Stimulated activated CD8-positive, alpha-beta memory T cell treated with anti-CD3 and anti-CD28 coated beads, Interleukin-7, amount 100 ng/mL, for 4 hours (primary cell): ENCODE measurements at places on chromosomes 5 and 9.

DNA sequence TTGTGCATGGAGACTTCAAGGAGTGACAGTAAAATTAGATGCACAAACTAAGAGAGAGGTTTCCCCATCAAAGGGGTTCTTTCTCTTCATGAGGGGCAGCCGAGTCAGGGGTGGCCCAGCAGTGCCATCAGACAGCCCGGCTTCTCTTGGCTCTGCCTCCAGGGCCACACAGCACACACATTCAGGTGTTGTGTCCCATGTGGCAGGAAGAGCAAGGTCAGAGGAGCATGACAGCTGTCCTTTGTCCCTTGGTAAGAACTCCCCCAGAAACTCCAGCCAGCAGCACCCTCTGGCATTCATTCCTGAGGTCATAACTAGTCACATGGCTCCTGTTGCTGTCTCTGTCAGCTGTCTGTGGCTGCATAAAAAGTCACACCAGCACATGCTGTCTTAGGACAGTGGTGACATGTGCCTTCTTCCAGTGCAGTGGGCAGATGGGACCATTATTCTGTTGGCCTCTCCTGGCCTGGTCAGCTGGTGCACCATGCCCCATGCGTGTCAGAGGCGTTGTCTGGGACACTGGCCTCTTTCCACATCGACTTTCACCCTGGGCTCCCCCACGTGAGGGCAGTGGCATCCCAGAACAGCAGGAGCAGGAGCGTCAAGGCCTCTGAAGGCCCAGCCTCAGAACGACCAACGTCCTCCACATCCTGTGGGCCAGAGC is 78.4 kb upstream of the OTULINL start:
- DNase-seq, result no peak

- DNase-seq, result no peak
Observed at GRCh38 chr5:116058346-116058936, 26.2 kb downstream of the ARL14EPL start.

- no peak for DNase-seq
Observed at GRCh38 chr5:115267617-115268016, 4.9 kb upstream of the PGGT1B start.

DNA sequence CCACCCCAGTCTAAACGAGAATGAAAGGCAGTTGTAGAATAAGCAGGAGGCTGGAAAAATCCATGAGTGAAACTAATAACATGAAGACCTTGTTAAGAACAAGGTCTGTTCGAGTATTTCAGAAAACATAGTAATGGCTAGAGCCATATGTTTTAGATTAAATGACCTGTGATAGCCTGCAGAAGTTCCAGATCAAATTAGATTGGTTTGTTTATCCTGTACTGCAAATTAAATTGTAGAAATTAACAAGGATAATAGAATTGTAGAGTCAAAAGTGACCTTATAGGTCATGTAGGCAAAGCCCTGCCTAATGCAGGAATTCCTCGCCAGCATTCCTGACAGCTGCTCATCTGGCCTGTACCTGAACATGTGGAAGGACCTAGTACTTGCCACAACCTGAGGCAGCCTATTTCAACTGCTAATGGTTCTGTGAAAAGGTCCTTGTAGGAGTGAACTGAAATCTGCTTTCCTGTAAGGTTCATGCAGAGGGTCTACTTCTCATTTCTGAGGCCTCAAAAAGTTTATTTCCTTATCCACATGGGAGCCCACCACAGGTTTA is 17.2 kb downstream of the LIX1 start:
- DNase-seq, result no peak

DNA sequence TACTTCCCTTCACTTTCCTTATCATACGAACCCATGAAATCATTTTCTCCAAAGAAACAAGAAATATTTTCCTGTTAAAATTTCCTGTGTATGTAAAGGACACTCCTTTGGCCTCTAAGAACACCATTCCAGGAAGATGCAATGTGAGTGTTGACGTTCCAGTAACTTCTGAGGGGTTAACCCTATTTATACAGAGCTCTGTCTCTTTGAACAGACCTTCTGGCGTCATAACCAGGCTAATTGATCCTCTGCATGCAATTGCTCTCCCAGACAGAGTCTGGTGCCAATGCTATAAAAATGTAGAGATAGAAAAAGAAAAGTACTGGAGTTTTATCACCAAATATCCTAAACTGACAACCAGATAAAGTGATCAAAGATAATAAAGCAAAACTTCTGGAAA is 218.5 kb downstream of the TLE1 start:
- DNase-seq, result no peak

DNA sequence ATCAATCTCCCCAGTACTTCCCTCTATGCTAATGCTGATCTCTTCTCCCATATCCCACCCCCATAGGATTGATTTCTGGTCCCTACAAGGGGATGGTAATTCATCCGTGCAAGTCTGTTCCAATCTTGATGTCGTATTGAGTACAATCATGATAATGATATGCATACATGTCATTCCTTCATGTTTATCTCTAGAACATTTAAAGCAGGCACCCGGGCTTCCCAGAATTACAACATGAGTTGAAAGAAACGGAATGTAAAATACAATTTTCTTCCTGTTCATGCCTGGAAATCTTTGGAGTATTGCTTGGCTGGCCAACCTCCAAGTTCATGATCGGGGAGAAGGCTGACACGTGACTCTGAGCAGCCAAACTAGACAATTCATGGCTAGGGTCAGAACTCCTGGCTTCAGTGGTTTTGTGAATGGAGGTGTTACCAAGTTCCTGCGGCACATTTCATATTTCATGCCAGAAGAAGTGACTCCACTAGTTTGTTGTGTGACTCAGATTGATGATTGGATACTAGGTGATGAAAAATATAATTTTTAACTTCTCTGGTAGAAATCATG is 66.6 kb downstream of the C9orf152 start:
- no peak for DNase-seq

DNA sequence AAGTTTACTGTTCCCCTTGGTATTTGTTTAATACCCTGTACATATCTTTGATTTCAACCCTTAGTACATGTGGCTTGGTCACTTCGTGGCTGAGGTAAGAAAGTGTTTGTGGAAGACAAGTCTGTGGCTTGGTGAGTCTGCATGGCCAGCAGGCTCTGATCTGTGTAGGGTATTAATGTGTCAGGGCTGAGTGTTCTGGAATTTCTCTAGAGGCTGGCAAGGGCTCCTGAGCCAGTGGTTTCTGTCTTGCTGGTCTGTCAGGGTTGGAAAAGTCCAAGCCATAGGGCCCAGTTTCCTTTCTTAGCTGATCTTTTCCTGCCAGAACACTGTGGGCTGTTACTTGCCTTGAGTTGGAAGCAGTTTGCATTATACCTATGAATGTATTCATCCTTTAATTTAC is 48.0 kb upstream of the FBXL7 start:
- no peak for DNase-seq

GRCh38 chr5:16615741-16616535 is 859 bp downstream of the RETREG1 start:
- no peak for DNase-seq

DNA sequence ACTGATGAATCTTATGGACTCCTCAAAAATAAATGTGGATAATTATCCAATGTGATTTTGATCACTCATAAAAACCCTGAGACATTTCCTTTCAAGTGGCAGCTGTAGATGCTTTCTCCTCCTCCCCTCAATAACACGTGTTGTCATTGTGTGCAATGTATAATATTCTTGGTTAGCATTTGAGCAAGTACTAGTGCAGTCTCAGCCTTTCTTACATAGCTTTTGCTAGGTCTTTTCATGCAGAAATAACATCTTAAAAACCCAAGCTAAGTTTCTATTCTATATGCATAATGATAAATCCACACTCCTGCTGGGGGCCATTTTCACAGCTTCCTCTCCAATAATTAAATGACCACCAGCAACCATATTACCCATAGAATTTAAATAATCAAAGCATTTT is 1835.2 kb upstream of the NUDT12 start:
- DNase-seq, result no peak

GRCh38 chr5:134490255-134490924 is 35.1 kb upstream of the JADE2 start:
- DNase-seq, result no peak

GRCh38 chr5:136015966-136016650 is 12.7 kb upstream of the TGFBI start:
- no peak for DNase-seq

DNA sequence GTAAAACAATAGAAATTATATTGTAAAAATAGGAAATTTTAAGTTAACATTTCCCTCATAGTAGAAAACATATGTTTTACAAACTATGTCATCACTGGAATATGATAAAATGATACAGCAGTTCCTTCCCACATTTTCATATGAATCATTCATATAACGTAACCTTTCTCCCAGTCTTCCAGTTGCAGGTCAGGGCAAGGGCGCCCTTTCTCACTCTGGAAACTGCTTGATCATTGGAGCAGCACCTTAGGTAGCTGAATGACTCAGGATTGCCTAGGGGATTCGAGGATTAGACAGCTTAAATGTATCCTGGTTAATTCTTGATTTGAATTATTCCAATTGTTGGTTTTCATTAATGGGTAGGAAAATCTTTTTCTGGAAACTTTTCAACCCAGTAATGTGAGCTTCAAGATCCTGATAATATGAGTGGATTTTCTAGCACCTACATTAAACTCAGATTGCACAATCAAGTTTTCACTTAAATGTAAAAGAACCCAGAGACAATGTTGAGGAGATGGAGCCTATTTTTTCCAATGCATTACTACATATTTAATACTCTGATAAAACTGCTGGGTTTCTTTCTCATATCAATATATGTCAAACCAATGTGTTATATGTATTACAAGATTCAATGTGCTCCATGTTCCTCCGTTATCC is 32.6 kb upstream of the ANXA1 start:
- DNase-seq, result no peak

DNA sequence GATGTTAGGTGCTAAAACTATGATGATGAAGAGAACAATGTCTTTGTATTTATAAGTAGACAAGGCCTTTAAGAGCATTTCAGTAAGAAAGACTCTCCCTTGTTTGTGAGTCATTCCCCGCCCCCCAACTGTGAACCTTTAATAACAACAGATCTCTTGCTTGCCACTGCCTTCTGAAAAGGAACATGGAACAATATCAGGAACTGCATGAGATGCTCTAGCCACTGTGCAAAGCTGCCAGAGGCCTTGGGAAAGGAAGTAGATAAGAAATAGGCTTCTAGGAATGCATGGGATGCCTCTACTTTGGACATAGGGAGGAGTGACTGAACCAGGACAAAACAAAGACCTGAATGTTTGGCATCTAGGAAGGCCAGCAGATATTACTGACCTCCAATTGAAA is 296.1 kb upstream of the MPDZ start:
- DNase-seq, result no peak

GRCh38 chr9:18274693-18275092 is 199.3 kb upstream of the ADAMTSL1 start:
- DNase-seq, result no peak

DNA sequence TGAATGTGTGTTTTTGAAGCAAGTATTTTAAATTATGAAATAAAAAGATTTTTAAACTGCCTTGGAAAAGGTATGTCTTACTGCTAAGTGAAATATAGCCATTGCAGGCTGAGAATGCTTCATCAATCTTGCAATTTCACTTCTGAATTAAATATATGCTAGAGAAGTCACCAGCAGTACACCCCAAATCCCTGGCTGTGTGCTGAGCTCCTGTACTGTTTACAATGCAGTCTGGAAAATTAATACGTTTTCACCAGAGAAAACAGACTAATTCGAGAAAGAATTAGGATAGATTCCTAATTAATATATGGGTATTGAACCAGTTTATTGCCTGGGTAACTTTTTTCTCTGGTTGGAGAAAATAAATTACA is 3.2 kb downstream of the PRDM6 start:
- DNase-seq, result no peak

- DNase-seq, result no peak
Observed at GRCh38 chr9:92468206-92468605, 14.1 kb downstream of the ASPN start.

GRCh38 chr5:55073211-55073610 is 29.2 kb upstream of the GZMA start:
- DNase-seq, result no peak
